ENCODE measurements at places on chromosomes 3 and 15.
A peak's percentile ranks its signal among the peaks of the same experiment; 100 is the strongest.

GRCh38 chr15:100291106-100291505, 50.7 kb downstream of the ADAMTS17 start:
- DNase-seq: no peak

DNA sequence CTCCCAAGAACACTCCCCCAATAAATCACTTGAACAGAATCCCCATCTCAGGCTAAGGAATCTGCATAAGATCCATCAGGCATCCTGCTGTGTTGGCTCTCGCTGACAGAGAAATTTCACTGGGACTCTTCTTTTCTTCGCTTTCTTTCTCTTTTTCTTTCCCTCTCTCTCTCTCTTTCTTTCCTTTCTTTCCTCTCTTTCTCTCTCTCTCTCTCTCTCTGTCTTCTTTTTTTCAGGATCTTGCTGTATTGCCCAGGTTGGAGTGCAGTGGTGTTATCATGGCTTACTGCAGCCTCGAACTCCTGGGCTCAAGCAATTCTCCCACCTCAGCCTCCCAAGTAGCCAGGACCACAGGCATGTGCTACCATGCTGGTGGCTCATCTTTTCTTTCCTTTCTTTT, 4.5 kb upstream of the SLC28A1 start:
- no peak for DNase-seq

DNA sequence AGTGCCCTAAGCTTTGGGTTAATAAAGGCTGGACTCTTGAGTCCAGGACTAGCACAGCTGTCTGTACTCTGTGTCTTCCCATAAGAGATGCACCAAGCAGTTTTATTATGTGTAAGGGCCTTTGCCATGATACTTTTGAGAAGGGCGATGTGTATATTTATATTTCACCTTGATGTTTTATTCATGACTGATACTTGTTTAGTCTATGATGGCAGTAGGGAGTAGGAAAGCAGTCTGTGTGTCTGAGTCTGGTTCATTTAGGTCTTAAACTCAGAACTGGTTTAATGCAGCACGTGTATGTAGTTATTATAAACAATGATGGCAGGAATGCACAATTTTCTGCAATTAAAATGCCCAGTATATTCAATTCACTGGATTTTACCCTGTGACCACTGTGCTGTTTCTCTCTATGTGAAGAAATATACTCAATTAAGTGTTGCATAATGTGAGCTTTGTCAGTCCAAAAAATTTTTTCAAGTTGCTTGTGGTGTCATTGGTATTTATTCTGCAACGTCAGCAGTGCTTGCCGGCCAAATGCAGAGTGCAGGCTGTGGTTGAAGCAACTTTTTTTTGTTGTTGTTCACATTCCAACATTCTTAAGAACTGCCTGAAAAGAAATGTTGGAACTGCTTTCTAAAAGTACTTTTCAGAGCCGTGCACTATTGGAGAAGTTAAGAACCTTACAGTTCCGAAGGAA, 423.7 kb upstream of the SEMA6D start:
- no peak for DNase-seq

DNA sequence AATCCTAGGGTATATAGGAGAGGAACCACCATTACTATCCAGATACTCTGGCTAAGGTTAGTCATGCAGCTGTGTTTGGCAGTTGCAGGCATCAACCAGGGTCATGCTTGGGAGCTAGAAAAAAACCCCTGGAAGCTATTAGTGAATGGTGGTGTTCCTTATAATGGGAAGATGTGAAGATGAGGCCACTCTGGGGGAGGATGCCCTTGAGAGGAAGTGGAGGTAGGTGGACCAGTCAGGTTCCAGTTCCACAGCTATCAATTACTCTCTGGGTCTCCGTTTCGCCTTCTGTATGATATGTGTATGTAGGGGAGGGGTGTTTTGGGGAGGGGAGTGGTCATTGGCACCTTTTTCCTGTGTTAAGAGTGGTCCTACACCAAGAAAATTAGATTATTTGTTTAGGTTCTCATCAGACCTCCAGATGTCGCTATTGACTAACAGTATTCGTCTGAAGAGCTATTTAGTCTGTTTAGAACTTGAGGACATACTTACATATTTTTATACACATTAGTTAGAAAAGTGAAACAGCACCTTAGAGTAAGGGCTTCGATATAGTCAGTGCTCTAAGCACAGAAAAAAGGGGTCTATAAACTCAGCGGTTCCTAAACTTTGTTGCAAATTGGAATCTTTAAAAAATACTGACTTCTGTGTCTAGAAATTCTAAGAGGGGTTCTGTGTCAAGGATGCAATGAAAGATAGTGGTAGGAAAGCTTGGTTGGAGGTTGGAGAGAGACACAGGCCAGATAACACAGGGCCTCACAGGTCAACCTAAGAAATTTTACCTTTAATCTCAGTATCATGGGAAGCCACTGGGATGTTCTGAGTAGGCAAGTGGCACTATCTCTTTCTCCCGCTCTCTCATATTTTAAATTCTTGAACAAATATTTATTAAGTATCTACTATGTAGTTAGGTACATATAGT, 9.1 kb upstream of the HPS3 start:
- DNase-seq: peak; percentile 58

- DNase-seq: no peak
Measured at GRCh38 chr3:46399557-46399956, 7.3 kb downstream of the CCR5AS start.

Measured in naive B cell (primary cell).